ENCODE measurements at places on chromosomes 11 and 22.
A peak's percentile ranks its signal among the peaks of the same experiment; 100 is the strongest.

- DNase-seq: peak; percentile 50
Measured at GRCh38 chr22:37157516-37158285, 8.0 kb upstream of the IL2RB start.

DNA sequence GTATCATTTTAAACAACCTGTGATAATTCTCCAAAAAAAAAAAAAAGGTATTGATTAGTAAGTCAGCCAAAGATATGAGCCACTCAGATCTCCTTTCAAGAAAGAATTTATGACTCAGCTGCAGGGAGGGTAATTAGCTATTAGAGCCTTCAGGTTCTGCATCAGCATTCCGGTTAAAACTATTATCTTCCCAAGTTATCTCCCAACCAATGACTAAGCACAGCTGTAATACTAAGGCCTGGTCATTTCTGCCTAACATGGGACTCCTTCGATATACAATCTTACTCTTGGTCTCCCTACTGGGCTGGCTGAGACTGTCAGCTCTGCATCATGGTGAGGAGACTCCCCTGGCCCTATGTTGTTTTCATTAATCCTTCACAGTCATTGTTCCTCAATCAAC, 60.4 kb downstream of the SBF2 start:
- DNase-seq: no peak

- DNase-seq: no peak
Measured at GRCh38 chr22:49540084-49540912, 287.4 kb downstream of the BRD1 start.

- DNase-seq: peak; percentile 66
Measured at GRCh38 chr22:38317122-38317994, at the start of gene CSNK1E. Gene CSNK1E, minus strand, starts transcription at chr22:38317433. Its CDS starts 3,276 bp downstream, at chr22:38314157.

GRCh38 chr11:124737638-124738305, 2.0 kb upstream of the NRGN start:
- no peak for DNase-seq

DNA sequence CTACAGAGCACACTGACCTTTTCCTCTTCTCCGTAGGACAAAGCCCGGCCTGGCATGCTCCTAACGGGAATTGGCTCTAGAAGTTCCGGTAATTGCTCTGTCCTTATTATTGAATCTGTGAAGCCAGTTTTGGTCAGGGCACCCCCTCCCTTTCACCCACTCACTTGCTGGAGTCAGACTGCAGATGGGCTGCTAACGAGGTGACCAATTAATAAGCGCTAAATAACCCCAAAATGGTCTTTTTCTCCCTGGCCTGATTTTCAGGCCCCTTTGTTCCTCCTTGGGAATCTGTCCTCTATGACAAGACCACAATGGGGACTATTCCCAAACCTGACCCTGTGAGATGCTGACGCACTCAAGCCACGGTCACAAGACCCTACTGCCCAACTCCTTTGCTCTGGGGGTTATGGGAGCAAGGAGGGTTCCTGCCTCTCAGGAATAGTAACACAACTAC, 610.0 kb upstream of the CADM1 start:
- no peak for DNase-seq

- DNase-seq: no peak
Measured at GRCh38 chr11:16007514-16007913, 348.8 kb downstream of the SOX6 start.

DNA sequence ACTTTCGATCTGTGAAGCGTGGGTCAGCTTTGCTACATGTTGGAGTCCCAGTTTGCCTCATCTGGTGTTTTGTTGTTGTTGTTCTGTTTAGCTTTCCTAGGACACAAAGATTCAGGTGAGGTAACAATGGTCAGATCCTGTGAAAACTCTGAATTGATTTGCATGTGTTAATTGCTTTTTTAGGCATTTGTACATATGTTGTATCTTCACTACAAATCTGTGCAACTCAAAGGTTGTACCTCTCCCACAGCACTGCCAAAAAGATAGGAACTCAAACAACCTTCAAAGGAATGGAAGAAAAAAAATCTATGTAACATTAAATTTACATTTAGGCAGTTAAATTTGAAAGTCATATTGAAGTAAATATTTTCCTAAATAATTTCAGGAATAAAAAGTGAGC, 518.5 kb upstream of the TENM4 start:
- DNase-seq: no peak

DNA sequence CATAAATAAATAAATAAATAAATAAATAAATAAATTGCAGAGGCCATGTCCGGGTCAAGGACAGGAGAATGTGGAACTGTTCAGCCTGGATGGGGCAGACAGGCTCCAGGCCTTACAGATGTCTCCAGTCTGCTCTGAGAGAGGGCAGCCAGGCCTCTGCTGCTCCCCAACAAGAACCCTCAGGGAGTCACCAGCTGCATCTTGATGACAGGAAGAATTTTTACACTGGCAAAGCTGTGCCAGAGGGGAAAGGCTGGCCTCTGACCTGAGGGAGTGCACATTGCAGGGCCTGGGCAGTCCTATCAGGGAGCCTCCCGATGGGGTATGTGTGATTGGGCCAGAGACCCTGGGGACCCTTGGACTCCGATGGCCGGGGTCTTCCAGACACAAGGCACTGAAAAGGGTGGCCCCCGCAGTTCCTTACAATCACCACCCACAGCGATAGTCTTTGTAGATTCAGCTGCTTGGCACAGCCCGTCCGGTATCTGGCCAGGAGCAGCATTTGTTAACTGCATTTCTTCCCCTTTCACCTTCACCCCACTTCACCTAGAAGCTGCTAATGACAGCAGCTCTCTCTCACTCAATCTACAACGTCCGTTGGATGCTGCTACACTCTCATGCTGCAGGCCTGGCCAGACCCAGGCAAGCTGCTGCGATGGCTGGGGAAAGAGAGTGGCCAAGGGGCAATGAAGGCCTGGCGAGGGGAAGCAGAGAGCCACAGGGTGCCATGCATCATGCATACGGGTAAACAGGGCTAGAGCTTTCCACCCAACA, 8.1 kb downstream of the MOGAT2 start:
- DNase-seq: no peak

DNA sequence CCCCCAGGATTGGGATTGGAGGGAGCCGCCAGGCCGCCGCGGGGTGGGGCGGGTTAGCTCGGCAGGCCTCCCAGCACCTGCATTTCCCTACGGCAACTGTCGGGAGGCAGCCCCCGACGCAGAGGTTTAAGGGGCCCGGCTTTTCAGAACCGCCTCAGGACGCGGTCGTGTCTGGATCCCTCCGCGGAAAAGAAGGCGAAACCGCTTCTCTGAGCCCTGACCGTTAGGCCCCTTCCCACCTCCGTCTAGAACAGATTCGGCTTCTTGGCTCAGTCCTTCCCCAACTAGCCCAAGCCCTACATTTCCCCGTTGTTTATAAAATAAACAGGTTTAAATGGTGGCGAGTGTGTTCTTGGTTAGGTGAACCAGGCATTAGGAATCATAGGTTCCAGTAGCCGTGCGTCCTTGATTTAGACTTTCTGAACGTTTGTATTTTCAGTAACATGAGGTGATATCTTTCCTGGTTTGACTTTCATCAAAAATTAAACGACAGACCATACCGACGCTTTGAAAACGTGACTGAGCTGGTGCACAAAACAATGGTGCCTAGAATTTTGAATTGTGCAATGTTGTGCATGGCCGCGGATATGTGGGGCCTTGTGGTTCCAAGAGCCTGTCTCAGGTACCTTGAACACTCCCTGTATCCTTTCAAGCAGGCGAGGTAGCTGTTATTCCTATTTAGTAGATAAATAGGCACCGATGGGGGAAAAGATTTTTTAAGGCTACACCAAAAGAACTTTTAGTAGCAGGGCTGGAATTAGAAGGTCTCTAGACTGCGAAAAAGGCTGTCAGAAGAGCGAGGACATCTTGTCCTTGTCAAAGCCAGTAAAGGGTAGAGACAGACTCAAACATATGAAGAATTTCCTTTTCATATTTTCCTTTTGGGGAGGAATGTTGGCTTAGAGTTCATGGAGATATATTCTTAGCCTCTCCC, 1.2 kb upstream of the HSPA8 start:
- no peak for DNase-seq

- no peak for DNase-seq
Measured at GRCh38 chr11:91756829-91757480, 467.7 kb upstream of the FAT3 start.

GRCh38 chr22:40415531-40416266, 45.3 kb downstream of the SGSM3 start:
- DNase-seq: no peak

GRCh38 chr11:1262172-1263006, 39.5 kb downstream of the MUC5B start:
- peak; percentile 91 for DNase-seq

DNA sequence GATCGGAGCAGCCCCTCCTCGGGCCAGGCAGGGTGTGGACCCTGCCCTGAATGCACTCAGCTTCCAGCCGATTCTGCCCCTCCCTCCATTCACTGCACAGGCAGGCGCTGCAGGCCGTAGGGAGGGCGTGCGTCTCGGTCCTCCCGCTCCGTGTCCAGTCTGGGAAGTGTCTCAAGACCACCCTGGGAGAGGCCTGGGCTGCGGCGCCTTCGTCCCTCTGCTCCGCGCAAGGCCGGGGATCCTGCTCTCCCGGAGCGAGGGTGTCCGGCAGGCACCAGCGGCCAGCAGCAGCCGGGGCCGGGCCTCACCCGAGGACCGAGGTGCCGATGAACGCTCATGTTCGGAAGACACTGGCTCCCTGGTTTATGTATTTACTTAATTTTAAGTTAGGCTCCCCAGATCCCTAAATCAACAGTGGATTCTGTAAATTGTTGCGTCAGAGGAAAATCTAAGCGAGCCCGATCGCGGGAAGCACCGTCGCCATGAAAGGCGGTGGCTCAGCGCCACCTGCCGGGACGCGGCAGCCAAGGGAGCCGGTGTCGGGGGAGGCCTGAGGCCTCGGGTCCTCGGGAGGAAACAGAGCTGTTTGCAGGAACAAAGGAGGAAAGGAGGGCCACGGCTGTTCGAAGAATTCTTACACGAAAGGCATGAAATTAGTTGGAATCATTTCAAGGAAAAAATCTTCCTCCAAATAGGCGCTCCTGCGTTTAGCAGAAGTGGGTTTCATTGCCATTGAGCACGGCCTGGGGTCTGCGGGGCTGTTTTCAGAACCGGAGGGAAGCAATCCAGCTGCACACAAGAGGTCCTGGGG, 195.3 kb downstream of the BRD1 start:
- no peak for DNase-seq

DNA sequence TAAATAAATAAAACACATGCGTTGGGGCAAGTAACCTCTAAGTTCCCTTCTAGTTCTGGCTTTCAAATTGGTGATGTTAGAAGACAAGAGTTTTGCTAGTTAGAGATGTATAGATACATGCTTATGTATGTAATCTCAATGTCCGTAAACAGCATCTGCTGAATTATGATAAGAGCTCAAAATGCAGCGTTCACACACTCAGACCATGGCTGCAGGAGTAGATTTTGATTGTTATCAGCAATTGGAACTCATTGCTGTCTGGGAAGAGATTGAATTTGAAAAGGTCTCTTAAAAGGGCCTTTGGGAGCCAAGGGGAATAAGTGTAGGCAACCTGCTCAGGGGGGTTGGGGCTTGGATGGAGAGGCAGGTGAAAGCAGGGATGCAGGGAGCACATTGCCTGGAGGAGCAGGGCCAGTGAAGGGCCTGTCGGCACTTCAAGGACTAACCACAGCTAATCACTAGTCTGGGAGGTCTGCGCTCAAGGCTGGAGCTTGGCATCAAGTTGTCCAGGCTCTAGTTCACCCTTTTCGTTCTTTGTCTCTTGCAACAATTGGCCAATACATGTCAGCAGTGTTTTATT, 2.7 kb upstream of the RAG1 start:
- DNase-seq: no peak

DNA sequence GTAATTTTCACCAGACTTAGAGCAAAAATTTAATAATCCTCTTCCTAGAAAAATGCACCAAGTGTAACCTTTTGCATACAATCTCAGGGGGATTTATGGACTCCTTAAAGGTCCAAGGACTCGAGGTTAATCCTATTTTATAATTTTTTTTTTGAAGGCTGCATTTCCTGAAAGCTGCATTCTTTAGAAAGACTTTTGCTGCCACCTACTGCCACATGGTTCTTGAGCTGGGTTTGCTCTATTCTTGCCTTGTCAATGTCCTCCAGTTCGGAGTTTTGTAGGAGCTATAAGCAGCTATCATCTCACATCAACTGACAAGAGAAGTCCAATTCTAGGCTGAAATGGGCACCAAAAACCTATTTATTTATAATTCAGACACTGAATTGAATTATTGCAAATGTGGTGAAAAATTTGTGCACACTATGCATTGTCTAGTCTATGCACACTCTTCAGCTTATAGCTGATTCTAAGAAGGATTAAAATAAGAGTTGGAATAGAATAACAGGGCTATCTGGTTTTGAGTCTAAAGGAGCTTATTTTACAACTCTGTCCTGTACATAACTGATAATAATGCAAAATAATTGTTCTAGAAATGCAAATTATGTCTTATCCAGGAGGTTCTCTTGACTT, 31.3 kb downstream of the TRAF6 start:
- DNase-seq: no peak

- DNase-seq: no peak
Measured at GRCh38 chr22:40714499-40715337, 35.4 kb downstream of the MCHR1 start.

DNA sequence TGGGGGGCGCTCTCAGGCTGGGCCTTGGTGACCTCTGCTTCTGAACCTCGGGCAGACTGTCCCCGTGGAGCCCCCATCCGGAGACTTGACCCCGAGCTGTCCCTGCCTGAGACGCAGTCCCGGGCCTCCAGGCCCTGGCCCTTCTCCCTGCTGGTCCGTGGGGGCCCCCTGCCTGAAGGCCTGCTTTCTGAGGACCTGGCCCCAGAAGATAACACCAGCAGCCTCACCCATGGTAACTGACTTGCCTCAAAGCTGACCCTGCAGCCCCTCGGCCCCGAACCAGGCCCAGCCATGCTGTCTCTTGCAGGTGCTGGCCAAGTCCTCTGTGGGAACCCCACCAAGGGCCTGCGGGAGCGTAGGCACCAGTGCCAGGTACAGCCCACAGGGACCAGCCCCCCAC, 8.9 kb downstream of the LMNTD2 start:
- no peak for DNase-seq

DNA sequence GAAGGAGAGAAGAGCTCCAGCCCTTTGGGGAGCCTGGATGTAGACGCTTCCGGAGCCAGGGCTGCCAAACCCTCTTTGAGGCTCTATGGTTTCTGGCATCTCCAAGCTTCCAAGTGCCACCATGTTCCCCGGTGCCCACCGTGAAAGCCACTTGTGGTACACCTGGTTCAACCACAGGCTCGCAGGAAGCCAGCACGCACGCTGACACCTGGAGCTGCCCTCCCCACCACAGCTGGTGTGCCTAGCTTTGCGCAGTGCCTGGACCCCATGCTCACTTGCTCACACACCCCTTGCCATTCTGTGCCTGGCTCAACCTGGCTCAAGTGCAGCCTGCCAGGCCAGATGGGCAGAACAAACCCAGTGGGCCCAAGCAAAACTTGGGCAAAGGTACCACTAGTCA, 831.4 kb downstream of the DLG2 start:
- DNase-seq: no peak

GRCh38 chr11:40513281-40513680, 946.2 kb downstream of the LRRC4C start:
- DNase-seq: no peak

- DNase-seq: no peak
Measured at GRCh38 chr11:1569251-1569780, 2.8 kb downstream of the DUSP8 start.
